ENCODE measurements at places on chromosomes 6 and 20. TPM values are rescaled to one million over a fixed set of nuclear protein-coding genes. Genes with fewer than 3 reads are reported as not detected.
A peak's percentile ranks its signal among the peaks of the same experiment; 100 is the strongest.

The PDE10A gene
- not detected for total RNA-seq

The GABRR1 gene
- not detected for total RNA-seq

The IRF4 gene
- total RNA-seq: 129 TPM

The C4A gene
- total RNA-seq: 11.1 TPM

The ENPP5 gene
- 0.68 TPM for total RNA-seq

The ZNF165 gene
- total RNA-seq: 4.7 TPM

The TP53TG5 gene
- total RNA-seq: not detected

DNA sequence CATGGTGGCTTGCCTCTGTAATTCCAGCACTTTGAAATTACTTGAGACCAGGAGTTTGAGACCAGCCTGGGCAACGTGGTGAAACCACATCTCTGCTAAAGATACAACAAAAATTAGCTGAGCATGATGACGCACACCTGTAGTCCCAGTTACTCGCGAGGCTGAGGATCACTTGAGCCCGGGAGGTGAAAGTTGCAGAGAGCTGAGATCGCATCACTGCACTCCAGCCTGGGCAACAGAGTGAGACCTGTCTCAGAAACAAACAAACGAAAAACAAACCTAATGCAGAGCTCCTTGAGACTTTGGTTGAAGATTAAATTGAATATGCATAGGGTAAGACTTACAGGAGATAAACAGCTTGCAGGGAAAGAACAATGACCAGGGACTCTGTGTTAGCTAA lies 80.8 kb downstream of the SCAF8 start:
- peaks cover 65% of the 10 kb centered on the region for H3K36me3 ChIP-seq
- H3K4me3 ChIP-seq: no peak overlapping the region
- H3K27me3 ChIP-seq: no peaks in the 10 kb centered on the region
- peak overlapping the region; percentile 28 for H3K27ac ChIP-seq

DNA sequence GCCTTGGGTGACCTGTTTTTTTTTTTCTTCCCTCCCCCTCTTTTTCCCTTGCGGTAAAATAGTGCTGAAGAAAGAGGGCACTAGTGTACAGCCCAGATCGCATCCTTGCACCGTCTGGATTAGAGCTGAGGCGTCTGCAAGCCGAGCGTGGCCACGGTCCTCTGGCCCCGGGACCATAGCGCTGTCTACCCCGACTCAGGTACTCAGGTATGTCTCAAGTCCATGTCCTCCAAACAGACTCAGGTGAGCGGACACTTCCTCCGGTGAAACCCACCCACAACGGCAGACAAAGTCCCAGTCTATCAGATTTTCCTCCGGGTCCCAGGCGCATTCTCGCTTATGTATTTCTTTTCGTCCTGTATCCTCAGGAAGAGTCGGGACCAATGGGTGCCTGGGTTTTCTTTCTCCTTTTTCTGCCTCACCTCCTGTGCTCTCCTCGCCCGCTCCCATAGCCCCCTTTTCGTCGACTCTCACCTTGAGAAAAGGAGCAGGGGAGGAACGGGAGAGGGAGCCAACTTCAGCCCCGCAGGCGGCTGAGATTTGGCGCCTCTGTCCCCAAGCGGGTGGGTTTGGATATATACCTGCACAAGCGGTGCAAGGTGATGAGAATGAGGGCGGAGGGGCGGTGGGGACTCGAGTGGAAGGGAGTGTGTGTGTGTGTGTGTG lies 1.1 kb upstream of the GRM1 start:
- DNase-seq: peak; percentile 3
- no peak overlapping the region for H3K4me3 ChIP-seq
- H3K36me3 ChIP-seq: no peaks in the 10 kb centered on the region
- peaks cover 24% of the 10 kb centered on the region for H3K27me3 ChIP-seq
- H3K4me1 ChIP-seq: no peaks in the 10 kb centered on the region

DNA sequence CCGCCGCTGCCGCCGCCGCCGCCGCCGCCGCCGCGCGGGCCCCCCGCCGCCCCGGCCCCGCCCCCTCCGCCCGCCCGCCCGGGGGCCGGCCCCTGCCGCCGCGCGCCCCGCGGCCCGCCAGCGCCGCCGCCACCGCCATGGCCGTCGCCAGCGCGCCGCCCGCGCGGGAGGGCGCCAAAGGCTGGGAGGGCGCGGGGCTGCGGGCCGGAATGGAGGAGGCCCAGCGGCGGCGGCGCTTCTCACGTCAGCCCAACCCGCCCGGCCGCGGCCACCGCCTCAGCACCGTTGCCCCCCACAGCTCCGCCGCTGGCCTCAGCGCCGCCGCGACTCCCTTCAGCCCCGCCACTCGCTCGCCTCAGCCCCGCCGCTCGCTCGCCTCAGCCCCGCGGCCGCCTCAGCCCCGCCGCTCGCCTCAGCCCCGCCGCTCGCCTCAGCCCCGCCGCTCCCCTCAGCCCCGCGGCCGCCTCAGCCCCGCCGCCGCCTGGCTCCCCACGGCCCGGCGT lies 258 bp downstream of the PHF10 start:
- no peaks in the 10 kb centered on the region for H3K36me3 ChIP-seq
- peaks cover 17% of the 10 kb centered on the region for H3K4me1 ChIP-seq
- H3K27me3 ChIP-seq: no peaks in the 10 kb centered on the region
- no peak overlapping the region for H3K27ac ChIP-seq
- DNase-seq: peak; percentile 81

GRCh38 chr20:24937579-24937978 lies 11.5 kb upstream of the CST7 start:
- H3K36me3 ChIP-seq: no peaks in the 10 kb centered on the region
- H3K4me1 ChIP-seq: no peaks in the 10 kb centered on the region
- no peak for DNase-seq

DNA sequence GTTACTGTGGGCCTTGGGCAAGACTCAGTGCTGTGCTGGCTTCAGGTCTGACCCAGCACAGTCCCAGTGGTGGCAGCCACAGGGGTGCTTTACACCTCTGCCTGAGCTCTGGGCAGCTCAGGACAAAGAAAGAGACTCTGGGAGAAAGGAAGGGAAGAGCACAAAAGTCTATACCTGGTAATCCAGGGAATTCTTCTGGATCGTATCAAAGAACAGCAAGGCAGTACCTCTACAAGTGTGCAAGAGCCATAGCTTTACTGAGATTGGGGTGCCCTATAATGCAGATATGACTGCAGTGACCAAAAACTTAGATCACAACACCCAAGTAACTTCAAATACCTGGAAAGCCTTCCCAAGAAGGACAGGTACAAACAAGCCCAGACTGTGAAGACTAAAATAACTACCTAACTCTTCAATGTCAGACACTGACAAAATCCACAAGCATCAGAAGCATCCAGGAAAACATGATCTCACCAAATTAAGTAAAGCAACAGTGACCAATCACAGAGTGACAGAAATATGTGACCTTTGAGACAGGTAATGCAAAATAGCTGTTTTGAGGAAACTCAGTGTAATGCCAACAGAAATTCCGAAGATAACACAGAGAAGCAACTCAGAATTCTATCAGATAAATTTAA lies 47.9 kb upstream of the LIN28B start:
- no peaks in the 10 kb centered on the region for H3K4me1 ChIP-seq
- no peaks in the 10 kb centered on the region for H3K27me3 ChIP-seq
- no peak overlapping the region for H3K27ac ChIP-seq

DNA sequence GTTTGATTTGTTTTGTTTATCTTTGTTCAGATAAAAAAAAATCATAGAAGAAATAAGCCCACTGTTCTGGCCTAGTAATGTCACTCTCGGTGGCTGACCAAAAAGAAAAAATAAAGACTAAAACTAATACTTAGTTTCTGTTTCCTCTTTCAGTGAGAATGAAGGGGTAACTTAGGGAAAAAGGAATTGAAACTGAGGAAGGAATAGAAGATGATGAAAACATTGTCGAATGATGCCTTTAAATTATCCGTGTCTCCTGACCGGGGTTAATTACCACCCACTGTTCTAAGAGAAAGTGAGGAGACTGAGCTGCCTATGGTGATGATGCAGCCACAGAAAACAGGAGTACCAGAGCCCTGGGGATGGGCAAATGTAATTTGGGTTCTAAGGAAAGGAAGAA lies 73.1 kb downstream of the PTCHD4 start:
- H3K4me3 ChIP-seq: no peak overlapping the region
- no peaks in the 10 kb centered on the region for H3K4me1 ChIP-seq
- no peaks in the 10 kb centered on the region for H3K36me3 ChIP-seq
